ENCODE measurements at places on chromosomes 11 and 22.

DNA sequence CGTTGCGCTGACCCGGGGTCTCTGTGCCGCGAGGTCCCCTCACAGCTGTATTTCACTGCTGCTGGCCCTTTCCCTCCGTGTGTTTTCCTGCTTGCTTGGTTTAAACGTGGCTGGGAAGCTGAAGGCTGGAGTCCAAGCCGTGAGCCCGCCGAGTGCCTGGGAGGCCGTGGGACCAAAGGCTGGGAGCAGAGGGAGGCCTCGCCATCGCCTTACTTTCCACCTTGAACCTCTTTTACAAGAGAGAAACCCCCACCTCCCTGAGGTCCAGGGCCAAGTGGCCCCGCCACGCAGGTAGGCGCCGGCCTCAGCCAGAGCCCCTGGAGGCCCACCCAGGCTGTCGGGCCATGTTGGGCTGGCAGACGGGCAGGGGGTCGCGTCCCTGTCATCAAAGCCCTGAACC is 411.6 kb downstream of the TBC1D22A start:
- DNase-seq: no peak

DNA sequence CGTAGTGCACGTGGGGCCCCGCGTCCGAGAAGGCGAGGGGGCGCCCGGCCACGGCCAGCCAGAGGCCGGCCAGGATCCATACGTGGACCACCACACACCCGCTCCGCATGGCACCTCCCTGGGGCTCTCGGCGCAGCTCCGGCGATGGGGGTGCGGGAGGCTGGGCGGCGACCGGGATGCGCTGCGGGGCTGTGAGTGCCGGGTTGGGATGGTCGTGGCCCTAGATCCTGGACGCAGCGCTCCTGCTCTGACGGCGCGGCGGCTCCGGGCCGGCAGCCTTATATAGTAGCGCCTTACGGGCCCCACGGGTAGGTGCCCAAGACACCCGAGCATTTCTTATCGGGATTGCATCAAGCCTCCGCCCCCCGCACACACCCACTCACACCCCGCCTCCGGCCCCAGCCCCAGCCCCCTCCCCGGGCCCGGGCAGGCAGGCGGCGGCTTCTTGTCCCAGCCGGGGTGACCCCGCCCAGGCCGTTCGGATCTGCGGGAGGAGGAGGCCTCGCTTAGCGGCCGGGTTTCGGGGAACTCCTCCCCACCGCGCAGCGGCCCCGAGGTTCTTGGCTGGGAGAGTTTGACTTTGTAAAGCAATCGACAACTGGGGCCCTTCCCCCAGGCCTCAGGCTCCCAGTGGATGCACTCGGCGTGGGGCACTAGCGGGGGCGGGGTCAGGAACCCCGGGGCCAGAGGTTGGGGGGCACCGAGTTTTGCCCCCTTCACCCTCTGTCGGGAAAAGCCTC is at the start of gene FGF19:
TSS of gene FGF19 (minus strand) at position 255 of the 740 bp plus-strand sequence. CDS start at position 109, 146 bp downstream.
- DNase-seq: no peak

DNA sequence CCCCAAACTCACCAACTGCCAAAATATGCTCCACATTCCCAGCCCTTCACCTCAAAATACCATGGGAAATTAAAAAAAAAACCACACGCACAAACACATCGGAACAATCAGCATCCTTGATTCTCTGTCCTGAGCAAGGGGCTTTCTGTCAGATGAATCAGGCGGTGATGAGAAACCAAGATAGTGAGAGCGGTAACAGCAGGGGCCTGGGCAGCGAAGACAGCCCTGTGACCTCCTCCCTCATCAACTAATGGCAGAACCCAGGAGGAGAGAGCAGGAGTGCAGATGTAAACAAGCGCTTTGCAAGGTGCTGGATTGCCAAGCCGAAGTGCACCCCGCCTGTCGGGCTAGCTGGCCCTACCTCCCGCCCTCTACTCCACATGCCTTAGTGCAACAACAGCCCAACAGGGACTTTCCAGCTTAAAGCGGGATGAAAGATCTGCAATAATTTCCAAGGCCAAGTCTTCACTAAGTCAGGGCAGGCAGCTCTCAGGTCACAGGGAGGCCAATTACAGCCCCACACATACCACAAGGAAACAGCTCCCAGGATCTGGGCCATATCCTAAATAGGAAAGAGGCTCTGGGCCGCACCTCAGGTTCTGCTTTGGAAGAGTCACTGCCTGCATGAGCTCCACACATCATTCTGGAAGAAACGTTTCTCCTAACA is 72.2 kb upstream of the BID start:
- DNase-seq: no peak

DNA sequence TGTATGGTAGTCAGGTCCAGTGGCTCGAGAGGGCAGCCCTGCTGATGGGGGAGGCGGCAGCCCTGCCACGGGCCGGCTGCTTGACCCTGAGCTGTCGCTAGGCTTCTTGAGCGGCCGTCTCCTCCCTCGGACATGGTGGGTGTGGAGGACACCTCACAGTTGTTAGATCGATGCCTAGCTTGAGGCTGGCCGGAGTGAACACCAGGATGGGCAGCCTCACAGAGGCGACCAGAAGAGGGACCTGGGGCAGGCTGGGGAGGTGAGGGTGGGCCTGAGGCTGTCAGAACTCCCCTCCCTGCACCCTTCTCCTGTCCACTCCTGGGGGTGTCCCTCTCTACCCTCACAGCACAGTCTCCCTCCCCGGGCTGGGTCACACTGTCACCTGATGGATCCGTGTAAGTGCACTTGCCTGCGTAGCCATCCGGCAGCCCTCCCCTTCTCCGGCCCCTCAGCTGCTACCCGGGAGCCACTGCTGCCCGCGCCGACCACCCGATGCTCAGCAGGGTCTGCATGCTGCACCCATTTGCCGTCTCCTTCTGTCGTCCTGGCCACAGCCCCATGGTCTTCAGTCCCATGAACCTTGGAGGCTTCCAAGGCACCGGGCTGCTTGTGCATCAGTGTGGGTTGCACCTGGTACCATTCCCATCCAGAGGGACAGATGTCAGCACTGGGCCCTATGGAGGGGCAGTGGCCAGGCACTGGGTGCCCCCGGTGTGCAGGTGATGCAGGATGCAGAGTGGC is 394.1 kb downstream of the TBC1D22A start:
- DNase-seq: no peak

DNA sequence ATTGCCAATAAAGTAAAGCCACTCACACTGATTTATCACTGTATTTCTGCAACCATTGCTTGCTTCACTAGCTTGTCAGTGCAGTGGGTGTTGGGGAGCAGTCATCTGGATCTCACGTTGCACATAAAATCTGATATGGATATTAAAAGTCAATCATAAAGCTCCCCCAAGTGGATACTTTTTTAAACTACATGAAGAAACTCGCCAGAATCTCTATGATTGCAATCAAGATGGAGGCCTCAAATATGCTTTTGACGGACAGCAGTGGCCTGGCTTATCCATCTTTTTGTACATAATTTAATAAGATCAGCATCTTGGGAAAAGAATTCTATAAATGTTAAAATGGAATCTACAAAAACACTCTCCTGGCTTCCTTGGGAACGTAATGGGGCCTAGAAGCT is 137.7 kb downstream of the WT1 start:
- no peak for DNase-seq

DNA sequence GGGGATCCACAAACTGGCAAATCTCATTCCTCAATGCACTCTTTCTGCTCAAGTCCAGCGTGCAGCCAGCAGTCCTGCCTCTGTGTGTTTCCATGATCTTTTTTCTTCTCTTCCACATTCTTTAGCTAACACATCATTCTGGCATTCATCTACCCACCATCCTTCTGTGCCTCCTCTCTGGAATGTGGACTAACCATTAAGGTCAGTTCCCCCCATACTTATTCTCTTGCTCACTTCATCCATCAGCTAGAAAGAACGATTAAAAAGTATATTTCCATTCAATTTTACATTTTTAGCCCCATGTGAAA is 7.8 kb downstream of the KIRREL3 start:
- DNase-seq: no peak

- no peak for DNase-seq
Observed at GRCh38 chr11:128098781-128099180, 488.6 kb downstream of the ETS1 start.

- DNase-seq: no peak
Observed at GRCh38 chr11:126808296-126808695, 192.3 kb downstream of the KIRREL3 start.

- DNase-seq: no peak
Observed at GRCh38 chr11:126573325-126573978, 218.0 kb downstream of the ST3GAL4 start.

- DNase-seq: no peak
Observed at GRCh38 chr11:96318399-96318798, 24.6 kb downstream of the MAML2 start.

DNA sequence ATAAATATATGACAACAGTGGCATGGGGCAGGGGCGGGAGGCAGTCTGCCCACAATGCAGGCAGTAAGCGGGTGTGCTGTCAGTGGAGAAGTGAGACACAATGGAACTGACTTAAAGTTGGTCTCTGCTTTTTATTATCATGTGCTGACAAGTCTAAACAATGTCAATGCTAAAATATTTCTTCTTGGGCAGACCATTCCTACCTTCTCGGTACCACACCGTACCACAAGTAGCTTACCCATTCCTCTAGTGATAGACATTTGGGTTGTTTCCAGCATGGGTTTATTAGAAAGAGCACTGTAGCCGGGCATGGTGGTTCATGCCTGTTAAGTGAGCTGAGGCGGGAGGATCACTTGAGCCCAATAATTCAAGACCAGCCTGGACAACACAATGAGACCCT is 2.6 kb upstream of the CHADL start:
- no peak for DNase-seq

DNA sequence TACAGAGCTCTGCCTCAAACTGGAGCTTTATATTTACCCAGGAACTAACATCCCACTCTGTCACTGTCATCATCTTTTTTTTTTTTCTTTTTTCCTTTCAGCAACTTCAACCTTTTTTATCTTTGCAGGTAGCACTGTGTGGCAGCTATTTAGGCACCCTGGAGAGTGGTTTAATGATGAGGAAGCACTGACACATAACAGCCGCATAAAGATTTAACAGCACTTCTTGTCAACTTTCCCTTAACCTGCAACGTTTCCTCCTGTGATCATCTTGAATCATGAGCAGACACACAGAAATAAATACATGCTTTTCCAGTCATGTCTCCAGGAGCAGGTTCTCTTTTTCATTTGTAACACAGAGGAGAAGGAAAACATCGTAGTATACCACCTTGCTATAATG is 34.8 kb downstream of the PDGFD start:
- DNase-seq: no peak

- DNase-seq: no peak
Observed at GRCh38 chr11:1029654-1030053, 6.9 kb downstream of the MUC6 start.

DNA sequence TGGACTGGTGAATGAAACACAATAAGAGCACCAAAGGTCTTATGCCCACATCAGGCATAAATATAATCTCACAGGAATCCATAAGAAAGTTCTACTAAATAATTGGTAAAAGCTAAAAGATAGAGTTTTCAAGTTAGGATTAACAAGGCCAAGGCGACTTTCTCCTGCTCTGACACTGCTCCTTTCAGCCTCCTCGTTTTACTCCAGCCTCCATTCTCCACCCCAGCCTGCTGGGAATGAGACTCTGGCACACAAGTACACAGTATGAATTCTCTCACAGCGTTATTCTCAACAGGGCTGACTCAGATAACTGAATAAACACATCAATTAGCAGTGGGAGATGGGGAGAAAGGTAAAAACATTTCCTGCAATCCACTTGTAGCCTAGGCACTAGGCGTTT is 94.9 kb downstream of the APOL5 start:
- DNase-seq: no peak

- DNase-seq: no peak
Observed at GRCh38 chr22:48737461-48738203, 1090.0 kb downstream of the BRD1 start.

- no peak for DNase-seq
Observed at GRCh38 chr11:57639321-57640067, 10.2 kb downstream of the YPEL4 start.

GRCh38 chr22:30222321-30222720 is 24.2 kb downstream of the LIF start:
- DNase-seq: no peak

GRCh38 chr11:45470151-45470793 is 184.1 kb upstream of the SYT13 start:
- DNase-seq: no peak

GRCh38 chr22:44424867-44425693 is 73.0 kb downstream of the RTL6 start:
- DNase-seq: no peak

GRCh38 chr22:28175730-28176492 is 256.9 kb upstream of the PITPNB start:
- no peak for DNase-seq

GRCh38 chr11:43868852-43869567 is 11.6 kb upstream of the ALKBH3 start:
- DNase-seq: no peak

GRCh38 chr22:46007003-46007847 is 30.3 kb upstream of the WNT7B start:
- peak; percentile 90 for DNase-seq

- no peak for DNase-seq
Observed at GRCh38 chr11:48101958-48102357, 114.7 kb upstream of the OR4B1 start.

DNA sequence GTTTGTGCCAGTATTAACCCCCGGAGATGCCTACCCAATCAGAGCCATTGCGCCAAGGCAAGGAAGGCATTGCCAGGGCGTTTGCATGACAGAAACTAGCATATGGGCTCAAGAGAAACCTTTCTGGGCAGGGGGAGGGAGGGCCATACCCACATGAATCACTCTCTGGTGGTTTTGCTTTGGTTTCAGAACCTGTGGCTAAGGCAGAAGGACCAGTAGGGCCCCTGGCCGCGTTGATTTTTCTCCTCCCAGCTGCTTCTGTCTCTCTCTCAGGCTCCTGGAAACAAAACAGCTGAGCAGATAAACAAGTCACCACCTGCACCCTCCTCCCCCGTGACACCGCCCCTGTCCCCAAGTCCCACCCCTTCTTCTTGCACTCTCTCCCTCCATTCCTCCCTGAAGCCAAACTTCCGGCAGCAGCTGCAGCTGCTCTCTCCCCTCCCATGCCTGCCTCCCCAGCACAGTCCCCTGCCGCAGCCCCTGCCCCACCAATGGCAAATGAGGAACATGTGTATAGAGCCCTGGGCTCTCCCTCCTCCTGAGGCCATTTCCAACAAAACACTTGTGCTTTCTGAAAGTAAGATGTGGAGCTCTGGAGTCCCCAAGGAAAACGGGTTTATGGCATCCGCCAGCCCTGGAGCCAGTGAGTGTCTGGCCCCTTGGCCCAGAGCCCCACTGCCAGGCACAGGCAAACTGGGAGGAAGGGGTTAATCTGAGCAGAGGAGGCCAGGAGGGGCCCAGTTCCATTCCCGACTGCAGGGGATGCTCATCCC is 39.0 kb upstream of the ADA2 start:
- DNase-seq: no peak

DNA sequence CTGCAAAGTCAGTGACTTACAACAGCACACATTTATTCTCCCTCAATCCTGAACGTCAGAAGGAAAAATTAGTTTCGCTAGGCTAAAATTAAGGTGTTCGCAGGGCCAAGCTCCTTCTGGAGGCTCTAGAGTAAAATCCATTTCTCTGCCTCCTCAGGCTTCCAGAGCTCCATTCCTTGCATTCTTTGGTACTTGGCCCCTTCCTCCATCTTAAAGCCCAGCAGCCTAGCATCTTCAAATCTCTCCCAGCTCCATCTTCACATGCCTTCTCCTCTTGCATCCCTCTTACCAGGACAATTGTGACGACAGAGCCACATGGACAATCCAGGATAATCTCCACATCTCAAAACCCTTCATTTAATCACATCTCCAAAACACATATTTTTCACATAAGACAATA is 165.0 kb downstream of the GRIA4 start:
- no peak for DNase-seq
